ENCODE measurements at places on chromosomes 6 and 20.

GRCh38 chr20:3728354-3728753 is 4.1 kb upstream of the HSPA12B start:
- DNase-seq, result no peak

DNA sequence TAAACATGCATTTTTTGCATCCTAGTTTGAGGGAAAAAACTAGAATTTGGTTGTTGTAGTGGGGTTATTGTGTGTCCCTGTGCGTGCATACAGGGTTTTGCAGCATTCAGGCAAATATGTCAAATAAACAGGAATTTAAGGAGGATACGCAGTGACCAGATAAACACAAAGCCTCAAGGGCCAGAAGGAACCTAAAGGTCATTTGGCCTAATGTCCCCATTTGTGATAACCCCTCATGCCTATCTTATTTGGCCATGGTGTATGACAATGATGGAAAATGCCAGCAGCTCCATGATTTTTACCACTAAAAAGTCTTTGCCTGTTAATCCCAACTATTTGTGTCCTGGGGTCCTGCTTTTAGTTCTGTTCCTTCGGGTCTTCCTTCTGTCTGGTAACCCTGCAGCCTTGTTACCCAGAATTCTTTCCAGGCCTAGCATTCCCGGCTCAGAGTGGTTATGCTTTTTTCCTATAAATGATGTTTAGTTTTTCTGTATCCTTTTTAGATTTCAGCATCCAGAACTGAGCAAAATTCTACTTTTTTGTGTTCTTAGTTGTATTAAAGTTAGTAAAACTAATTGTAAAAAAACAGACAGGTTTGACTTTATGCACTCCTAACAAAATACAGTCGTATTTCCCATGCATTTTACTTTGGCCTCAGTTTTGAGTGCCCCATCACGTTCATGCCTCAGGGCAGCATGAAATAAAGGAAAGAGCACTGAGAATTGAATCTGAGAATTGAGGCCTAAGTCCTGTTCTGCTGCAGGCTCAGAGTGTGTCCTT is 4.4 kb downstream of the STX16 start:
- no peak for DNase-seq

DNA sequence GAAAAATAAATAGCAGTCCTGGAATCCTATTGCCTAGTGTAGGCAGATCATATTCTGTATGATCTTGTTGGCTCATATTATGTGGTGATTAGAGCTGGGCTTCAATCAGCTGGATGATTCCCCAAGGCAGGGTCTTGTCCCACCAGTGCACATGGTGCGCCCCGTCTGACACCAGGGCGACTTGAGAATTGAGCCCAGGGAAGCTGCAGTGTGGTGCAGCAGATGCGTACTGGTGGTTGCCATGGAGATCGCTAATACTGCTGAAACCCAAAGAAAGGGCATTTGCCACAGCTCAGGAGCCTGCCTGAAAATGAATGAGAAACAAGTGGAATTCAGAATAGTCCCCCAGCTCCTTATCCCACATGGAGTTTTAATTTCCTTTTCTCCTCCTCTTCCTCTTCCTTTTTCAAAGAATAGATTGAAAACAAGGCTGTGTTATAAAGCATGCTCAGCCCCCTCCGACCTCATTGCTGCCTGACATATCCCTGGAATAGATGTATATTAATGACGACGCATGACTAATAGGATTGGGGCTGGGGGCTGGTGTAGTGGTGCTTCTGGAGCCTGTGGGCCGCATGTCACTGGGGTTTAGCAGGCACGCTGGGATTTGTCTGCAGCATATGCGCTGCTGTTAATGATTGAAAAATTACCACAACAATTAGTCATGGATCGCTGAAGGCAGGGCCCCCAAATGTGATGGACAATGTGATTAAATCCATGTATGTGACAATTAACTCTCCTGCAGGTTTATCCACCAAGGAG is 210.5 kb downstream of the FARS2 start:
- DNase-seq, result no peak

GRCh38 chr20:61956396-61957342 is 109.0 kb downstream of the TAF4 start:
- DNase-seq, result no peak
